Stimulated activated CD8-positive, alpha-beta memory T cell treated with anti-CD3 and anti-CD28 coated beads, Interleukin-4, amount 100 ng/mL, for 1 hour (primary cell): ENCODE measurements at places on chromosomes 2 and 18.

- peak; percentile 25 for DNase-seq
Observed at GRCh38 chr2:216404010-216404618, 8.2 kb upstream of the SMARCAL1 start.

DNA sequence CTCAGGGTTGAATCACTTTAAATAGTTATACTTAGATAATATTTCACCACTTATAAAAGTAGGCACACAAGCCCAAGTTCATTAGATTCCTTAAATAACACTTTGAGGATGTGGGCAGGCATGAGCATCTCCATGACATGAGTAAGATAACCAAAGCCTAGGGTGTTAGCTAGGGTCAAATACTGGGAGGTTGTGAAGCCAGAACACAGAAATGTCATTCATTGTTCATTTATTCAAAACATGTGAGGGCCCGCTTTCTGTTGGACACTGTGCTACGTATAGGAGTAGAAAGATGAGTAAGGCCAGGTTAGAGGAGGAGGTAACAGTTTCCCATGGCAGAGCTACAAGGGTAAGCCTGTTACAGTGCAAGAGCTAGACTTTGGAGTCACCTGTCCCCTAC, 93.5 kb upstream of the NEDD4L start:
- DNase-seq, result no peak

GRCh38 chr2:98704499-98705332, 26.2 kb downstream of the MGAT4A start:
- DNase-seq, result no peak

DNA sequence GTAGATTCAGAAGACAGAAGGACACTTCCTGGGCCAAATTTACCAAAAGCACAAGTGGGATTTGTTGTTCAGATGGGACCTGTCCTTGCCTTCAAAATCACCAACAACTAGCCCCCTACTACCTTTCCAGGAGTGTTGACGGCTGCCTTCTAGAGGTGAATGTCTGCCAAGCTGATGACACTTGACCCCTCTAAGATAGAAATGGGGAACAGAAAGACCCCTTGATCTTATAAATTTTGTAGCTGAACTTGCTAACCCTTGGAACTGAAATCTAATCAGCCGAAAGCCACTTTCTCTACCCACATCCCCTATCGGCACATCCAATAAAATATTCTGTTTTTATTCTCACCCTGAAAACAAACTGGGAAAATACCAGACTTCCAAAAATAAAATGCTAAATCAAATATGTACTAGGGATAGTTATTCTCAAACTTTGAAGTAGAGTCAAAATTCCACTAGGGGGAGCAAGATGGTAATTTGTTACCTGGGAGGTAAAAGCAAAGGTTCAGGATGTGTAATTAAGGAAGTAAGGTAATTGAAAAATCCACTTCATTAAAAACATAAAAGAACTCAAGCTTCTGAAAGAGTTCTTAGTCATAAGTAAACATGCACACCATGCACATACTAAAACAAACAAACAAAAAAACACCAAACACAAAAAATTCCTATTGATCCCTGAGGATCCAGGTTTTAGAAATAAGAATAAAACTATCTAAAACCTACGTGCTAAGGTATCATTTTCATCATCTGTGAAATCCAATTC, 119.2 kb downstream of the ANKRD44 start:
- DNase-seq, result no peak

DNA sequence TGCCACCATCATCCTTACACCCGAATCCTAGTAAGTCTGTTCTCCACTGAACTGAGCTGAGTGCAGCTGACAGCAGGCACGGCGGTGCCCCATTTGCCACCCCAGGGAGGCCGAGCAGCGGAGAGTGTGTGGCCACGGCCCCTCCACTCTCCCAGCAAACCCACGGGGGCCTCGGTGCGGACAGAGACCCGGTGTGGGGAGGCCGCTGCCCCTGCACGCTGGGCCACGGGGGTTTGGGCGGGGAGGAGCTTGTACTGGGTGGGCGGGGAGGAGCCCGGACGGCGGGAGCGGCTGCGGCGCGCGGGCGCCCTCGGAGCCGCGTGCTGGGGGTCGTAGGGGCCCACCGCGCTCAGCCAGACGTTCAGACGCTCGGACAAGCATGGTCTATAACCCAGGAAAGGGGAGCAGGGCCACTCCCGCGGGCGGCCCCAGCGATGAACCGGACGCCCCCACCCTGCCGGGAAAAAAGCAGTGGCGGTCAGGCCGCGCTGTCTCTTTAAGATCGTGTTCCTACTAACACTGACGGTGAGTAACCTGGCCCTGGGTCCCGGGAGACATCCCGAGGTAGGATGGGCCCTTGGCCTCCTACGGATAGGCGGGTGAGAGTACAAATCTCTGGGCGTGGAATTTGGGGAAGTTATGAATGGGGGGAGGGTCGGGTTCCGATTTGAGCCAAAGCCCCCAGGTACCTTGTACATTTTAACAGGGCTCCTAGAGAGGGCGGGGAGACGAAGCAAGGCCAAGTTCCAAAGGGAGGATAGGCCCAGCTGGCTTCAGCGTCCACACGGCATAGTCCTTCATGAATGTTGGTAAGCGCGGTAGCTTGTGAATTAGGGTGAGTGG, at the start of gene ITPRIPL1:
ITPRIPL1 (plus strand) TSS at position 277 of the 843 bp plus-strand sequence; CDS start at position 800, 523 bp downstream.
- no peak for DNase-seq

DNA sequence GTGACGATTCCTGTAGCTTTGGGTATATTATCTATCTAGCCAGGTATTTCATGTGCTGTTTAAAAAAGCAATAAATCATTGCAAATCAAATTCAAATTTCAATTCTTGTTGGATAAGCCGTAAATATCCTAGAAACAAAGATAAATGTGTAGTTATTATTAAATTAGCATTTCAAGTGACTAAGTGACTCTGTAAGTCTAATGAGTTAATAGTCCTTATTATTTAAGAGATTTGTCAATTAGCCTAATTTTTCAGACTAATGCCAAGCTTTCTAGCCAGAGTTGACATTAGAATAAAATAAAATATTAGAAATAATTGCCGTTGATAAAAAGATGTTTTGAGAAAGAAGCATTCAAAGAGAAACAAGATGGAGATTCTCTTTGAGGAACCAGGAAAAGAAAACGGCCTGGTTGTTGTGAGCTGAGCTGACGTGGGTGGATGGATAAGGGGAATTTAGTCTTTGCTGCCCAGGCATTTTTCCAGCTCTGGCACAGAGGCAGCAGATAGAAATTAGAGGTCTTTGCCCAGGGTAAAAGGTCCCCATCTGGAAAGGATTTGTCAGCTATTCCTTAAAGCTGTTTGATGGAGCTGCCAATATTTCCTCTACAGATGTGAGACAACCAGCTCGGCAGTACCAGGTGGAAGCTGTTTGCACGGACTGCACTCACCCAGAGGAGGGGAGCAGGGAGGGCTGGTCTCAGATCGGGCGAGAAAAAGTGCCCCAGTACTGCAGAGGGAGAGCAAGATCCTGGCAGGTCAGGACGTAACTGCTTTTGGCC, 117.3 kb upstream of the SEC11C start:
- DNase-seq, result no peak

- DNase-seq, result no peak
Observed at GRCh38 chr2:134582547-134582899, 136.3 kb downstream of the TMEM163 start.

DNA sequence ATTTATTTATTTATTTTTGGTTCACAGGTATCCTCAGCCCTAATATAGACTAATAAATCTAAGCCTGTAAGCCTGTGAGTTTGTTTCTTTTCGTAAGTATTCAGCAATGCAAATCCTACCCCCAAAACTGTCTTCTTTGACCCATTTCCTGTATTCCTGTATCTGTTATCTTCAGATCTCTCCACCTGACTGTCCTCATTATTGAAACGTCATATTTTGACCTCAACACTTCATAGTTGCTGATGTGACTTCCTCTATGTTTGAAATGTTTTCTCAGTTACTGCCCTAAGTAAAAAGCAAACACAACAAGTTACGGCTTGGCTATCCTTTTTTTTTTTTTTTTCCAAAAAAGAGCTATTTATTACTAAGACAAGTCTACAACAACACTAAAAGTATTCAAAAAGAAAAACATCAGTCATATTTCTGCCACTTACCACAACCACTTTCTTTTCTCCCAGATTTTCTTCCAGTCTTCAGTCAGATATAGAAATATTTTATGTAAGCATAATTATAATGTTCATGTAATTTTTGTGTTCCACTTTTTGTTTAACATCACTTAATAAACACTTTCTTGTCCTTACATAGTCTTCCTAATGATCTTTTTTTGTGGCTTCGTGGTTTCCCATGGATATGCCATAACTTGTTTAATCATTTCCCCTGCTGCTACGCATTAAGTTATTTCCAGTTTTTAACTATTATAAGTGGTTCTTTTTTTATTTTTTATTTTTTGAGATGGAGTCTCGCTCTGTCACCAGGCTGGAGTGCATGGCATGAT, 45.0 kb upstream of the EML4 start:
- no peak for DNase-seq

DNA sequence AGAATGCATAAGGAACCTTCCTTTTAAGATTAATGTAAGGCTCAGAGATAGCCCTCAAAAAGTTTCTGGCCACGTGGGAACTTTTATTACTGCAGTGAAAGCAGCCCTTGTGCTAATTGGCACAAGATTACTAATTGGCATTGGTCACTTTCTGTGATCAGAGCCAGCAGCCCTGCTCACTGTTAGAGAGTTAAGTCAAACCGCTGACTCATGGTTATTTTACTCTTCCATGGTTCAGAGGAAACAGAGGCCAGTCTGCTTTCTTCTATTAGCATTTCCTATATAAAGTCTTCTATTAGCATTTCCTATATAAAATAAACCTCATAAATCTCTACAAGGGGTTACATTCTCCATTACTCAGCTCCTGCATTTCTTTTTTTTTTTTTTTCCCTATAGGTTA, 1.5 kb upstream of the SLC35G4 start:
- DNase-seq, result no peak

DNA sequence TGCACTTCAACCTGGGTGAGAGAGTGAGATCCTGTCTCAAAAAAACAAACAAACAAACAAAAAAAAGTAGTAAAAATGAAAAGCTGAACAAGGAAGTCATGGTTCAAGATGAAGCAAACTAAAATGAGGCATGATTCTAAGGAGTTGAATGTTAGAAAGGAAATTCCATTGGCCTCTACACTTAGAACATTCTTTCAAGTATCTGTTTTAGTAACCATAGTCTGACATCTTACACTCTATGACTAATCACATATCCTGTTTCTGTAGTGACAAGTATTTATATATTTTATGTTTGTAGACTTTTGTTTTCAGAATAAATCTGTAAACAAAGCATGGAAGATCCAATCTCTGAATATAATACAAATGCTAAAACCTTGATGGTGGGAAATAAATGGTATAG, 164.1 kb downstream of the KIAA1328 start:
- no peak for DNase-seq

DNA sequence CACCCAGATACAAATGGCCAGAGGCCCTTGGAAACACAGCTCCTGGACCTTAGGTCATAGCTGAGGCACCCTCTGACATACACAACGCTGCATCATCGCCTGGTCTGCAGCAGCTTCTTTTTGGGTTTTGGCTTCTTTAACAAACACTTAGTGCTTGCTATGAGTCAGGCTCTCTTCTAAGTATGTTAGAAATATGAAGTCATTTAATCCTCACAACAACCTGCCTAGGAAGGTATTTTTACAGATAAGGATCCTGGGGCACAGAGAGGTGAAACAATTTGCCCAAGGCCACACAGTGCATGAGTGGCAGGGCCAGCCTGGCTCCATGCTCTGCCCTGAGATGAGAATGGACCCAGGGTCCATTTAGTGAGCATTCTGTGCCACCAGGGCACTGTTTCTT, 96.6 kb downstream of the TMEM17 start:
- no peak for DNase-seq

DNA sequence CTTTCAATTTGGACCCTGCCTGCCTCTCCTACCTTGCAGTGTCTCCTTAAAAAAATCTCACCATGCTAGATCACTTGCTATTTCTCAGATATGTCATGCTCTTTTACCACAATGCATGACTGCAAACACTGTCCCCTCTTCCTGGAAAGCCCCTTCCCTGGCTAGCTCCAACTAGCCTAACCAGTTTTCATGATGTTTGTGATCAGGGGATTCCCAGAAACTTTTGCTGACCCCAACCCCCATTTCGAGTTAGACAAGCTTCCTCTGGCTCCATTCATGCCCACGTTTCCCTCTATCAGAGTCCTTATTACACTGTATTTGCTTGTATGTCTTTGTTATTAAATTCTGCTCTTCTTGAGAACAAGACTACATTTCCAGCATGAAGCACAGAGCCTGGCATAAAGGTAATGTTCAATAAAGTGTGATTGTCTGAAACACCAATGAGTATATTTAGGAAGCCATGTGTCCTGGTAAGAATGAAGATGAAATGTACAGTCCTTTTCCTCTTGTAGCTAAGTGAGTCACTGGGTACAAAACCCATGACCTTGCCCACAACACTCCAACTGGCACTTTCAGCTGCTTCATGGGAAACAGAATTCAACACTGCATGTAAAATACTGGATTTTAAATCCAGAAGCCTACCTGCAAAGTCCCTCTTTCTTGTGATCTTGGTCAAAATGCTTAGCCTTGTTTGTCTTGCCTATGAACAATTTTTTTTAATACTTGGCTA, 62.0 kb upstream of the ATL2 start:
- DNase-seq, result no peak

DNA sequence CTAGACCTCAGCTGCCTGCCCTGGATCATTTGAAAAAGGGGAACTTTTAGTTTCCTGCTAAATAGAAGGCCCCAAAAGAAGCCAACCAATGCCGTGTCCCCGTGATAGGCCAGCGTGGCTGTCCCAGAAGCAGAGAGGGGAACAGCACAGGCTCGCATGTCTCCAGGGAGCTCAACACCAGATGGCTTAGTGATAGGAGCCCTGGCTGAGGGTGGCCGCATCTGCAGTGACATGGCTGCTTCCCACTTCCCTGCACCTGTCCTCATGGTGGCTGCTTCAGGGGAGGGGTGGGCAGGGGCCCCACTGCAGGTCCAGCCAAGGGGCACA, 79.6 kb downstream of the MBP start:
- no peak for DNase-seq

DNA sequence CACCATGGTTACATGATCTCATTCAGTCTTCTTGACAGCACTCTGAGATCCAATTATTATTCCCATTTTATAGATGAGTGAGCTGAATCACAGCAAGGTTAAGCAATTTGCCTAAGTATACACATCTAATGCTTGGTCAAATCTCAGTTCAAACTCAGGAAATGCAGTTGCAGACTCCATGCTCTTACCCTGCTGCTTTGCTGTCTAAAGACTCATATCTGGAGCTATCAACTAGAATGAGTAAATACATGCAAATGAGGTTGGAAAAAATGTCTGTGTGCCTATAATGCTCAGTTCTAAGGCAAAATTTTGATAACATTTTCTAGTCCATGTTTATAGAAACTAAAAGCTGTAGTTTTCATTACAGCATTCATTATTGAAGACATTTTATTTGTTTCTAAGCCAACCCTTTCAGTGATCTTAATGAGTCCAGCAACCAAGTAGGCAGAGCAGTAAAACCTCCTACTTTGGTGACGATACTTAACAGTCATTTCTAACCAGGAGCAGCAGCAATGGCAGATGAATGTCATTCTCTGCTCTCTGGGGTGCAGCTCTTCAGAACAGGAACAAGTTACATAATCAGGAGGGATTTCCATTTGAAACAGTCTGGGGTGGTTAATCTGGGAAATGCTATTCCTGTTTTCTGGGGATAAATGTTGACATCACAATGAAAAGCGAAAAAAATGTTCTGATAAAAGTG, 396.8 kb upstream of the UBE2E3 start:
- DNase-seq, result no peak
